Type B pancreatic cell (in vitro differentiated cells): ENCODE measurements at places on chromosomes 5 and 9. TPM values are rescaled to one million over a fixed set of nuclear protein-coding genes. Genes with fewer than 3 reads are reported as not detected.

- no peaks in the 10 kb centered on the region for H3K4me1 ChIP-seq
- H3K4me3 ChIP-seq, result no peak overlapping the region
- H3K36me3 ChIP-seq, result no peaks in the 10 kb centered on the region
- no peaks in the 10 kb centered on the region for H3K27me3 ChIP-seq
- H3K27ac ChIP-seq, result no peak overlapping the region
Measured at GRCh38 chr5:143605403-143606005, 202.0 kb upstream of the NR3C1 start.

BSPRY gene
- 9.0 and 22.6 TPM in 2 replicates for total RNA-seq

- H3K4me1 ChIP-seq, result no peaks in the 10 kb centered on the region
- H3K27ac ChIP-seq, result no peak overlapping the region
- no peak for DNase-seq
- H3K36me3 ChIP-seq, result peaks cover 67% of the 10 kb centered on the region
- H3K4me3 ChIP-seq, result no peak overlapping the region
Measured at GRCh38 chr5:77449981-77450380, 42.1 kb downstream of the WDR41 start.

- no peak overlapping the region for H3K27ac ChIP-seq
Measured at GRCh38 chr9:99235926-99236634, 14.0 kb downstream of the SEC61B start.

GLIPR2 gene
- total RNA-seq, result 4.6 and 17.8 TPM in 2 replicates

DNA sequence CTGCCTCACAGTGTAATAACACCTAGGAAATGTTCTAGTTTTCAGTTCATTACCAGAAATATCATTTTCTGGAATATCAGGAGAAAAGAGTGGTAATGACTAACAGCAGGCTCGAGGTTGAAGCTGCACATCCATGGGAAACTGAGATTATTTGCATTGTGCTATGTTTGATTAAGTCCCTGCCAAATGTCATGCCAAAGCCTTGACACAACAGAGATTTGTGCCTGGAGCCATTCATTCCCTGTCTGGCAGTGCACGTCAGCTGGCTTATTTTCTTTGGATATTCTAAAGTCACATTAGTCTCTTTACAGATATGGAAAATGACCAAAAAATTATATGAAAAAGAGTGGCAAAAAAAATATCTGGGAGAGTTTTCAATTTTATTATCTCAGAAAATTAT lies 848.0 kb downstream of the PTPRD start:
- H3K4me1 ChIP-seq, result peaks cover 3% of the 10 kb centered on the region
- no peak overlapping the region for H3K4me3 ChIP-seq
- H3K27me3 ChIP-seq, result no peaks in the 10 kb centered on the region
- no peak for DNase-seq
- H3K36me3 ChIP-seq, result no peaks in the 10 kb centered on the region
- no peak overlapping the region for H3K27ac ChIP-seq

GRCh38 chr5:91142819-91143218 lies 240.3 kb downstream of the ARRDC3 start:
- no peak for DNase-seq
- no peak overlapping the region for H3K27ac ChIP-seq
- H3K36me3 ChIP-seq, result no peaks in the 10 kb centered on the region
- H3K4me3 ChIP-seq, result no peak overlapping the region
- H3K27me3 ChIP-seq, result no peaks in the 10 kb centered on the region

DNA sequence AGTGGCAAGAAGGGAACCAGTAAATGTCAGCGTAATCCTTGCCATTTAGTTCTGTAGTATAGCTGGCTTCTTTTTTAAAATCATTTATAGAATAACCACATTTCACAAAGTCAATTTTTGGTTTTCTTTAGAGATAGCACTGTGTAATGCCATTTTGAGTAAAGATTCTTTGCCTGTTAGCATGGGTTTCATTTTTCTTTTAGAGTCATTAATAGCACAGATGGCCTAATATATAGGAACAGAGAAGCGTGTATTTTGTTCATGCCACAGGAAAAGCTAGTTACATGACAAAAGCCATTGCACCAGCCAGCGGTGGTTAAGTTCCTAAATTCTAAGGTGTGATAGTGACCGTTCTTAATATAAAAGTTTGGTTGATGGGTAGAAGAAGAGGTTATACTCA lies 1363.9 kb downstream of the MAT2B start:
- no peak overlapping the region for H3K4me3 ChIP-seq
- no peak overlapping the region for H3K27ac ChIP-seq
- peaks cover 8% of the 10 kb centered on the region for H3K4me1 ChIP-seq
- no peak for DNase-seq
- no peaks in the 10 kb centered on the region for H3K27me3 ChIP-seq

DNA sequence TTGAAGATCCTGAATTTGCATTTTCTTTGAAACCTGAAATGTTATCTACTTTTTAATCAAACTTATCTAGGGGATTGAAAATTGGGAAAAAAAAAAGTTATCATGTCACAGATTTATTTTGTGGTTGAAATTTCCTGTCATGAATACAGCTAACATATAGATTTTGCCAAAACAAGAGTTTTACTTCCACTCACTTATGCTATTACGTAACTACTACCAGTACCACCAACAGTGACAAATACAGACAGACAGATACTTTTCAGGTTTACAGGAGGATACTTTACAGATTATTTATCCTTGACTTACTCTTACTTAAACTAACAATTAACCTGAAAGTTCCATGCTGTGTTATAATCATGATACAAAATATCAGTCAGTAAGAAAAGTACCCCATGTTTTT lies 6.8 kb upstream of the MRPS30 start:
- no peak overlapping the region for H3K4me3 ChIP-seq
- peaks cover 4% of the 10 kb centered on the region for H3K4me1 ChIP-seq
- H3K27me3 ChIP-seq, result no peaks in the 10 kb centered on the region
- H3K36me3 ChIP-seq, result peaks cover 5% of the 10 kb centered on the region
- DNase-seq, result no peak

ITGA1 gene
- total RNA-seq, result 12.0 and 17.0 TPM in 2 replicates

CORO2A gene
- 9.9 and 28.5 TPM in 2 replicates for total RNA-seq

DNA sequence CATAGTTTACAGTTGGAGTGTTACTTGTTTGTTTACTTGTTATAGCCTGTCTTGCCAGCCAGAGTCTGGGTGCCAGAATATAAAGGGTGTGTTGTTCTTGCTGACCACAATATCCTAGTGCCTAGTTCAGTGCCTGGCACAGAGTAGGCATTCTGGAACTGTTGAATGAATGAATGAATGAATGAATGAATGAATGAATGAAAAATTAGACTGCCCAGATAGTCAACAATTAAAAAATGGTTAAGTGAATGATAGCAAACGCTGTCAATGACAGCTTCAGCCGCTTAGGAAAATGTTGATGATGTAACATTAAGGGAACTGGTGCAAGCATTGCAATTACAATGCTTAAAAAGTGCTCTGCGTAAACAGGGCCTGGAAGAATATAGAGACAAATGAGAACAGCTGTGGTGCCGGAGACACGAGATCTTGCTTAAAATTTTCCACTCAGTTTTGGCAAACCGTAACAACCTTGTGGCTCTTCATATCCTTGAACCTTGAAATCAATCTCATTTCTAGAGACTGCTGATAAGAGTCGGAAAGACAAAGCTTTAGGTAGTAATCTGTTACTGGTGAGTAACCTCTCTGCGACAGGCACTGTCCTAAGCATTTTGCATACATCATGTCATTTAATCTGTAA lies 4.7 kb upstream of the TTLL11 start:
- peaks cover 9% of the 10 kb centered on the region for H3K4me1 ChIP-seq
- H3K36me3 ChIP-seq, result no peaks in the 10 kb centered on the region
- no peak overlapping the region for H3K27ac ChIP-seq

RNF183 gene
- 0.77 and 1.0 TPM in 2 replicates for total RNA-seq

- no peak overlapping the region for H3K4me3 ChIP-seq
- H3K27me3 ChIP-seq, result no peaks in the 10 kb centered on the region
- H3K27ac ChIP-seq, result no peak overlapping the region
- peaks cover 3% of the 10 kb centered on the region for H3K36me3 ChIP-seq
Measured at GRCh38 chr9:5624655-5625054, 4.3 kb upstream of the RIC1 start.

LPAR1 gene
- total RNA-seq, result 15.3 and 32.8 TPM in 2 replicates

DNA sequence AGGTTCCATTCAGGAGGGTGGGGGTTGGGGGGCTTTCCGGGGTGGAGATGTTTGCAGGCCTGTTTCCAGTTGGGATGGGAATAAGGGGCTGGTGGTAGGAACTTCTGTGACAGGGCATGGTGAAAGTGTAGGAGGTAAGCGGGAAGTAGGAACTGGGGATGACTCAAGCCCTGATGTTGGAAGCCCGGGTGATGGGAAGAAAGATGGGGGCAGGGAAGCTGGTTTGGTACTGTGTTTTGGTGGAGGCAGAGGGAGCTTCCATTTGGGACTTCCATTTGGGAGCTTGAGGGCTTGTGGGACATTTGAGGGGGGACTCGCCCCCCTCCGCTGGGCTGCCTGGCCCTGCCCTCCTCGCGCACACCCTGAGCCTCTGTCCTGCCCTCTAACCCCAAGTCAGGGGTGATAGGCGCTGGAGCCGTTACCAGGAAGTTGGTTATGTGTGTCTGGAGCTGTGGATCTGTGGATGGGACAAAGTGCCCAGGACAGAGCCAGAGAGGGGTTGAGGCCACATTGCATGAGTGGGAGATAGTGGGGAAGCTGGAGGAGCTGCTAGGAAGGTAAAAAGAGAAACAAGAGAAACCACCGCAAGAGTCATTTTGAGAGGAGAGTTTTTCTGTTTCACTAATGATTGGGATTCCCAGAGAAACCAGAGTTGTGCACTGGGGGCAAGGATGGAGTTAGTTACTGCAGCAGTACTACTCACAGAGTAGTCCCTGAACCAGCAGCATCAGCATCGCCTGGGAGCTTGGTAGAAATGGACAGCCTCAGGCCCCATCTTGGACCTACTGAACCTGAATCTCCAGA lies 6.6 kb downstream of the RGS14 start:
- no peaks in the 10 kb centered on the region for H3K36me3 ChIP-seq
- peaks cover 11% of the 10 kb centered on the region for H3K27me3 ChIP-seq
- H3K4me3 ChIP-seq, result no peak overlapping the region
- peaks cover 19% of the 10 kb centered on the region for H3K4me1 ChIP-seq
- H3K27ac ChIP-seq, result no peak overlapping the region
- DNase-seq, result no peak

DNA sequence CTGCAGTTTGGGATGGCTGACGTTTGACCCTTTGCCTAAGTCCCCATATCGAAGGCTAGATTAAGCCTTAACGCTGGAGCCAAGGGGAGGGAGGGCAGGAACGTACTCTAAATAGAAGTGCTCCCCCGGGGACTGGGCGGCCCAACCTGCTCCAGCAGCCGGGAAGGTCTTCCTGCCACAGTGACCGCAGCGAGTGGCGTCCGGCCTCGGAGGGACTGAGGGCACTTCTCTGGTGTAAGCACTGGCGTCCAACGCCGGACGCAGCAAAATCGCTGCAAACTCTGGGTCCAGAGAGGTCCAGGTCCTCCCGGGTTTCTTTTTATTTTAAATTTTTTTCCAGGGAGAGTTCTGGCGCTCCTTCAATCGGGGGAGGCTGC lies 505 bp upstream of the ACER2 start:
- no peaks in the 10 kb centered on the region for H3K36me3 ChIP-seq
- no peak for DNase-seq
- peaks cover 8% of the 10 kb centered on the region for H3K4me1 ChIP-seq
- H3K4me3 ChIP-seq, result peak overlapping the region; percentile 72
- no peak overlapping the region for H3K27ac ChIP-seq

GRCh38 chr5:54834121-54834842 lies 151.1 kb downstream of the ESM1 start:
- no peaks in the 10 kb centered on the region for H3K27me3 ChIP-seq
- peaks cover 20% of the 10 kb centered on the region for H3K4me1 ChIP-seq
- no peak overlapping the region for H3K4me3 ChIP-seq

SPATA6L gene
- 3.0 and 4.7 TPM in 2 replicates for total RNA-seq

EIF4E1B gene
- total RNA-seq, result not detected in 2 replicates

PITX1 gene
- 6.3 and 13.4 TPM in 2 replicates for total RNA-seq

- H3K4me1 ChIP-seq, result no peaks in the 10 kb centered on the region
- H3K27ac ChIP-seq, result no peak overlapping the region
- H3K36me3 ChIP-seq, result no peaks in the 10 kb centered on the region
- H3K27me3 ChIP-seq, result peaks cover 7% of the 10 kb centered on the region
- DNase-seq, result no peak
- no peak overlapping the region for H3K4me3 ChIP-seq
Measured at GRCh38 chr5:5658226-5658625, 235.7 kb downstream of the ICE1 start.

- no peaks in the 10 kb centered on the region for H3K4me1 ChIP-seq
- H3K27me3 ChIP-seq, result no peaks in the 10 kb centered on the region
- no peak overlapping the region for H3K4me3 ChIP-seq
- no peak overlapping the region for H3K27ac ChIP-seq
Measured at GRCh38 chr9:83108208-83108607, 45.3 kb upstream of the RASEF start.

LHFPL2 gene
- total RNA-seq, result 17.9 and 35.3 TPM in 2 replicates

- H3K4me3 ChIP-seq, result no peak overlapping the region
- H3K27ac ChIP-seq, result no peak overlapping the region
- peaks cover 37% of the 10 kb centered on the region for H3K4me1 ChIP-seq
- no peak for DNase-seq
Measured at GRCh38 chr5:81426359-81427030, 32.6 kb upstream of the ACOT12 start.

PMPCA gene
- 68.1 and 72.1 TPM in 2 replicates for total RNA-seq

DNA sequence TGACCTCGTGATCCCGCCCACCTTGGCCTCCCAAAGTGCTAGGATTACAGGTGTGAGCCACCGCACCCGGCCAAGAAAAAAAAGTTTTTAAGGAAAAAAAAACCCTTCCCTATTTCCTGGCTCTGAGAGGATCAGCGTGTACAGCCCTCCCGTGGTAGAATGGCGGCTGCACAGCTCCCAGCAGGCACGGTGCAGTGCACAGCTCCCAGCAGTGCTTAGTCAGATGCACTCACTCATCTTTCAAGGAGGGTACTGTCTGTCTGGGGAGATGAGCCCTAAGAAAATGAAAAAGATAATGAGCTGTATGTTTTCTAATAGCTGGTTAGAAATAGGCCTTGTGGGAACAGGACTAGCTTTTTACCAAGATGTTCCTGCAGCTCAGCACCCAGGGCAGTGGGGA lies 36.7 kb upstream of the SLC2A8 start:
- no peak overlapping the region for H3K27ac ChIP-seq
- DNase-seq, result no peak
- H3K27me3 ChIP-seq, result no peaks in the 10 kb centered on the region
- no peak overlapping the region for H3K4me3 ChIP-seq
- no peaks in the 10 kb centered on the region for H3K36me3 ChIP-seq

- no peak overlapping the region for H3K27ac ChIP-seq
- H3K4me1 ChIP-seq, result no peaks in the 10 kb centered on the region
- no peaks in the 10 kb centered on the region for H3K27me3 ChIP-seq
- H3K4me3 ChIP-seq, result no peak overlapping the region
Measured at GRCh38 chr5:39337252-39337915, 26.9 kb downstream of the C9 start.

DNA sequence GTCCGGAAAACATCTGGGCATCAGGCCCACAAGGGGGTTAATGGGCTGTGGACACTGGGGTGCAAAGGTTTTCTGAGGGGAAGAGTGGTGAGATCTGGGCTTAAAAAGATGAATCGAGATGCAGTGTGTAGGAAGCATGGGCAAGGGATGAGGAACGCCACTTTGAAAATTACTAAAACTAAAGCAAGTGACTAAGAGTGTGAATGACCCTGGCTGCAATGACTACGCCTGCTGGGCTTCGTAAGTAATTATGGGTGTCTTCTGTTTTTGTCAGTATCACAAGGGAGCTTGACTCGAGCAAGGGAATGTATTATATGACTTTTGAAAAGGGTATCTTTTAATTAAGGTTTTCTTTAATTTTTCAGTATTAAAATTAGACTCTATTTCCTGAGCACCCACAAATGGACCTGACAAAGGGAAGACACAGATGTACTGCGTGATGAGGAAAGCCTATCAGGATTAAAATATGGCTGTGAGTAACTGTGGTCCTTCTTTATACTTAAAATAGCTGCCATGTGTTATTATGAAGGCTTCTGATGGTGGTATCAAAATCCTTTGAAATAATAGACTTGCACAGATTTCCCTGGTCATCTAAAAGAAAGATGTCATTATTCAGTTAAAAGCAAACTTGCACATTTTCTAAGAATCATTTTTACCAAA lies 4.2 kb downstream of the CTXN3 start:
- H3K36me3 ChIP-seq, result no peaks in the 10 kb centered on the region
- H3K4me1 ChIP-seq, result peaks cover 8% of the 10 kb centered on the region
- no peak overlapping the region for H3K27ac ChIP-seq
- no peak for DNase-seq
